Fibroblast of skin of left biceps (primary cell): ENCODE measurements at places on chromosomes 2 and 18.

DNA sequence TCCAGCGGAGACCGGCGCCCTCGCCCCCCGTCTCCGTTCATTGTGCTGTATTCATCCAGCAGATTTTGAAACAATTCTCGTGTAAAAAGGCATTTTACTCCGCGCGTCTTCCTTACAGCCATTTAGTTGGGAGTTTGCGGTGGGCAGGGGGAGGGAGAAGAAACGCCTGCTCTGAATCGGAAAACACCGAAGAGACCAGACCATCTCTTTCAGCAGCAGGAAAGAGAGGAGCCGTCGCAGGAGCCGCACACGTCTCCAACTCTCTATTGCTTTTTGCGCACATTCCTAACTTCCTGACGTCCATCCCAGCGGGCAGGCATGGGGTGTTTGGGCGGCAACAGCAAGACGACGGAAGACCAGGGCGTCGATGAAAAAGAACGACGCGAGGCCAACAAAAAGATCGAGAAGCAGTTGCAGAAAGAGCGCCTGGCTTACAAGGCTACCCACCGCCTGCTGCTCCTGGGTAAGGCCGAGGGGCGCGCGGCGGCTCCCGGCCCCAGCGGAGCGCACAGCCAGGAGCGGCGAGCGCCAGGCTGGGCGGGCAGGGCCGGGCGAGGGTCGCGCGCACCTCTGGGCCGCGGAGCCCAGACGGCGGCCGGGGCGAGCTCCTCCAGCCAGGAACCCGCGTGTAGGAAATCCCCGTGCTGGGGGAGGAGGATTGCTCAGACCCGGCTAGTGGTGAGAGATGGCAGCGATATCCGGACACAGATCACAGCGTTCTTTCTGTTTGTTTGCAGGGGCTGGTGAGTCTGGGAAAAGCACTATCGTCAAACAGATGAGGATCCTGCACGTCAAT is 63.2 kb downstream of the GNAL start:
- DNase-seq: no peak

GRCh38 chr18:26044807-26045206 is 45.6 kb downstream of the SS18 start:
- no peak for DNase-seq

- DNase-seq: no peak
Observed at GRCh38 chr2:191436368-191437055, 191.3 kb downstream of the MYO1B start.

GRCh38 chr18:61827591-61827990 is 65.2 kb downstream of the RNF152 start:
- DNase-seq: no peak

DNA sequence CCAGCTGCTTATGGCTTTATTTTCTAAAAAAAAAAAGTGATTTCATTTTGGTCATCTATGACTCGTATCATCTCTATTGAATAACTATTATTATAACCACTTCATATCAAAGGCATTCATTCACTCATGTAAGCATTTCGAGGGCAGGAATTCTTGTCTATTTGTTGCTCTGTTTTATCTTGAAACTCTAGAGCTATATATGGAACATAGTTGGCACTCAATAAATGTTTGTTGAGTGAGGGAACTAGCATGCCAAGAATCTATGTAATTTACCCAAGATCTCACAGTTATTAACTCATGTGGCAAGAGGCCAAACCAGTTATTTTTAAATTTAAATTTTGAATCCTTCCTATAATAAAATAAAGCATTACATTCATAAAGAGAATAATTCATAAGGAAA is 470.1 kb downstream of the TMX3 start:
- DNase-seq: no peak

- DNase-seq: no peak
Observed at GRCh38 chr2:176188774-176189680, 559 bp downstream of the HOXD1 start.

GRCh38 chr2:226427538-226428307 is 371.9 kb downstream of the IRS1 start:
- peak; percentile 86 for DNase-seq

DNA sequence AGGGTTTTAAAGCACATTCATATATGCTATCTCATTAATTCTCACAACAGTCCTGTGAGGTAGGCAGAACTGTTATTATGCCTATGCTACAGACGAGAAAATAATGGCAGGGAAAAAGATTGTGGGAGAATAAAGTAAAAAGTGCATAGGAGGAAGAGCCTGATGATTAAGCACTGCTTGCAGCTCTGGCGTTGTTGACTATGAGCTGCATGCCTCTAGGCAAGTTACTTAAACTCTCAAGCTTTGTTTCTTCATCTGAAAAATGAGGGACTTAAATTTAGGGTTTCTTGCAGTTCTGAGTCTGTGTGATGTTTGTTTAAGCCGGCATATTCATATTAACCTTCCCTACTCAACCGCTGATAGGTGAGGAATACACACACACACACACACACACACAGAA is 51.6 kb upstream of the RAPH1 start:
- DNase-seq: no peak

DNA sequence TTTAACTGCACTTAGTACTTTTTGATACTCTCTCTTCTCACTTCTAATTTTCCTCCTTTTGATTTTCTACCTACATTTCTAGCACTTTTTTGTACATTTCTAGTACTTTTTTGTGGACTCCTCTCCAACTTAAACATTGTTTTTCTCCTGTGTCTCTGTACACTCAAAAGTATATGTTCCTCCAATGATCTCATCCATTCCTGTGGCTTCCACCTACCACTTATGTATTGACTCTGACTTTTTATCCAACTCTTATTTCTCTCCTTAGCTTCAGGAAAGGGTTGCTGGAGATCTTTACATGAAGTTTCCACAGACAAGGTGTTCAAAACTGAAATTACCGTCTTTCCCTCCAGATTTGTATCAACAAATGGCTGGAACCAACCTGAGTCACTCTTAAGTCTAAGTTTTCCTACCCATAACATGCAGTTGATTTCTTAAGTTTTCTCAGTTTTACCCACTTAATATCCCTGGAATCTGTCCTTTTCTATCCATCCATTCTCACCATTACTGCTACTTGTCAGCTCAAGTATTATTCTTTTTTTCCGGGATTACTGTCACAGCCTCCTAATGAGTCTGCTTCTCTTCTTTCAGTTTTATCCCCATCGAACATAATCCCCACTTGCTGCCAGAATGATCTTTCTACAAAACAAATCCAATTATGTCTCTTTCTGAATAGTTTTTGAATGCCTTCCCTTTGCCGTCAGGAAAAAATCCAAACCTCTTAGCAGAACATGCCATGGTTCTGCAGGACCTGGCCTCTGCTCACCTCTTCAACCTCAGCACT is 22.6 kb upstream of the PELI1 start:
- DNase-seq: no peak

- DNase-seq: peak; percentile 77
Observed at GRCh38 chr2:58896638-58897037, 655.5 kb upstream of the FANCL start.

DNA sequence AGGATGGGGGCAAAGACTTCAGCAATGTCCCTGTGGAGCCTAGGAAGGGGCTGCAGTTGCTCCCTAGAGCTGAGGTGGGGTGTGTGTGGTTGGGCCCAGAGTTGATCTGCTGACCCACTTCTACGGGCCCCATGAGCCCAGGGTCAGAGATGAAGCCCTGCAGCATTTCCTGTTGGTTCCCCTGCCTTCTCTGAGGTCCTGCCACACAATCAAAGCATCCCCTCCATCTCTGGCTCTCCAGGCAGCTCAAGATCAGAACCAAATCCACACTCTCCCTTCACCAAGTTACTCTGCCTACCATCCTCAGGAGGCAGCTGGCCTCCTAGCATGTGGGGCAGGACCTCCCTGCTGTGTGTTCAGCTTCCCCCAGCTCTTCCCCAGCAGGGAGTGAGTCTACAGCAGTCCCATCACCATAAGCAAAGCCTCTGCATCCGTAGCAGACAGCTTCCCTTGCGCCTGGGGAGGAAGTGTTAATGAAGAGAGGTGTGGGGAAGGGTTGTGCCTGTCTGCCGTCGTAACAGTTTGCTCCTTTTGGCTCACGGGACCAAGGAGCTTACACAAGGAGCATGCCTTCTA is 26.9 kb downstream of the TMEM247 start:
- no peak for DNase-seq

DNA sequence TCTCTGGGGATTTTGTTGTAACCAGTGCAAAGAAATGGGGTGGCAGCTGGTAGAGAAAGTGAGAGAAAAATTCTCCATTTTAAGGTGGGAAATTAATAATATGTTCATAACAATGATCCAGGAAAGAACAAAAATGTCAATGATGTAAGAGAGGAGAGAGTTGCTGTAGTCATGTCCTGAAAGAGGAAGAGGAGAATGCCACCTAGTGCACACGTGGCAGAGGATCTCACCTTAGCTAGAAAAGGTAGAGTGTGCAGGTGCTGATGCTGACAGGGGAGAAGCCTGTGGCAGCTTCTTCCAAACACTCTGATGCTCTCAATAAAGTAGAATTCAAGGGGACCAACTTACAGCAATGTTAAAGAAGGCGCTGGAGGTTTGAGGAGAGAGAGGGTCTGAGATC is 282.9 kb upstream of the PKDCC start:
- no peak for DNase-seq

GRCh38 chr2:73268366-73268829 is 15.9 kb downstream of the FBXO41 start:
- DNase-seq: no peak

GRCh38 chr2:2846332-2847208 is 515.5 kb upstream of the MYT1L start:
- DNase-seq: no peak

DNA sequence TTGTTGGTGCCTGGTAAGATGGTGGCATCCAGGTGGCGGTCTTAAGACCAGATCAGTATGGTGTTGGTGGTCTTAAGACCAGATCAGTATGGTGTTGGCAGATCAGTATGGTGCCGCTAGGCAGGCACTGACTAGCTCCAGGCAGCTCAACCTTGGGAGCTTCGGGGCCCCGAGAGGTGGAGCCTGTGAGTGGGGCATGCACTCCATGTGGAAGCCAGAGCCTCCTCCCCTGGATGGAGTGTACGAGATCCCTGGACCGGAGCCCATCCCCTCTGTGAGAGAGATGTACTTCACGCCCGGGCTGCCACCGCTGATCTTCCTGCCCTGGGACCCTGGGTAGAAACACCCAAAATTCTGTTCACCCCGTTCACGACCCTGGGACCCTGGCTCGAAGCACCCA is 19.0 kb downstream of the MALT1 start:
- DNase-seq: no peak

DNA sequence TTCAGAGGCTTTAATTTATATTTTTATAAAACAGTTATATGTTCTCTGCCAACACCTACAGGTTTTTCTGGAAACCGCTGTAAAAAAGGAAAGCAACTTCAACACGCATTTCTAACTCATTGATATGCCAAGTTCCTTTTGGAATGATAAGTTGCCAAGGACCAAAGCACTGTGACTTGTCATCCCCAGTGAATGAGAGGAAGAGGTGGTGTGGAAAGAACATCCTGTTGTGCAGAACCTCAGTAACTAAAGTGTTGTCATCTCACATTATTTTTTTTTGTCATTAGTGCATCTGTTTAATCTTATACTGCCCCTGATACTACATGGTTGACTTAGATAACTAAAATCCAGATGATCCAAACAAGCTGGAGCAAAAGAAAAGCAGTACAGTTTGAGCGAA is 96.0 kb upstream of the NEUROD1 start:
- no peak for DNase-seq

DNA sequence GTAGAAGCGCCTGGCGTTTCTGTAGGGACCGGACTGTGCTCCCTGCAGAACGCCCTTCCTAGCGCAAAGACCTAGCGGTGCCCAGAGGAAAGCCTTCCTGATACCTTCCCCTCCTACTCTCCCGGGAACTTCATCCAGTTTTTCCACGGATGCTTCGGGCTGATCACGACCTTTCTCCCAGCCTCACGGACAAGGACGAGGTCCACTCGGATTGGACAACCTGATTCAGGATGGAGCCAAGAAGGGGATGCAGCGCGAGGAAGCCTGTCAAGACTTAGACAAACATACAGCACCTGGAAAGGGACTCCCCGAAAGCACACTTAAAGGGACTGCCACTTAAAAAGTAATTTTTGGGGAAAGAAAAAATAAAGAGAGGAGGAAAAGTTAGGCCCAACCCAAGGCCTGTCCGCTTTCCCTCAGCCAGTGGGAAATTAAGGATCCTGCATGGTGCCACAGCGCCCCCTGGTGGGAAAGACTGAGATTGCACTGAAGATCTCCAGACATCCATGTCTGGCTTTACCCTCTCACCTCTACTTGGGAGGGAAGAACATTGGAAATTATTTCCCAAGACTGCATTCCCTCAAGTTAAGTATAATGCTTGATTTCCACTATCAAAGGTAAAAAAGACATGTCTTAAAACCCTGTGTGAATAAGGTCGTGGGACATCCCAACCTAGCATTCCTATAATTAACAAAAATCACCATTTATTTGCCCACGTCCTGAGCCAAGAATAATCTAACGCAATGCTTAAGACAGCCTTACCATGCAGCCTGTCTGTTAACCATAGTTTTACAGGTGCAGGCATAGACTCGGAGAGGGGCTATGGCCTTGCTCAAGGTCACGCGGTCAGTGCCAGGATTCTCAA is 13.4 kb upstream of the COPS8 start:
- no peak for DNase-seq

DNA sequence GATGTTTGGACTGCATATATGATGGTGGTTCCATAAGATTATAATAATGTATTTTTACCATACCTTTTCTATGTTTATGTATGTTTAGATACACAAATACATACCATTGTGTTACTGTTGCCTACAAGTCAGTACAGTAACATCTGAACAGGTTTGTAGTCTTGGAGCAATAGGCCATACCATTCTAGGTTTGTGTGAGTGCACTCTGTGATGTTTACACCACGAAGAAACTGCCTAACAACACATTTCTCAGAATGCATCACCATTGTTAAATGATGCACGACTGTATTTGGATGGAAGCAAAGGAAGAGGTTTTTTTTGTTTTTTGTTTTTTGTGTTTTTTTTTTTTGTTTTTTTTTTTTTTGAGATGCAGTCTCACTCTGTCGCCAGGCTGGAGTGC is 9.5 kb downstream of the DUSP19 start:
- DNase-seq: no peak
